Stimulated activated CD4-positive, alpha-beta T cell treated with anti-CD3 and anti-CD28 coated beads, Interleukin-12 subunit alpha, Interleukin-12 subunit beta, amount 100 ng/mL, for 48 hours (primary cell): ENCODE measurements at places on chromosomes 1 and 21.

GRCh38 chr1:110130113-110130591 is 17.9 kb downstream of the UBL4B start:
- no peak for DNase-seq

DNA sequence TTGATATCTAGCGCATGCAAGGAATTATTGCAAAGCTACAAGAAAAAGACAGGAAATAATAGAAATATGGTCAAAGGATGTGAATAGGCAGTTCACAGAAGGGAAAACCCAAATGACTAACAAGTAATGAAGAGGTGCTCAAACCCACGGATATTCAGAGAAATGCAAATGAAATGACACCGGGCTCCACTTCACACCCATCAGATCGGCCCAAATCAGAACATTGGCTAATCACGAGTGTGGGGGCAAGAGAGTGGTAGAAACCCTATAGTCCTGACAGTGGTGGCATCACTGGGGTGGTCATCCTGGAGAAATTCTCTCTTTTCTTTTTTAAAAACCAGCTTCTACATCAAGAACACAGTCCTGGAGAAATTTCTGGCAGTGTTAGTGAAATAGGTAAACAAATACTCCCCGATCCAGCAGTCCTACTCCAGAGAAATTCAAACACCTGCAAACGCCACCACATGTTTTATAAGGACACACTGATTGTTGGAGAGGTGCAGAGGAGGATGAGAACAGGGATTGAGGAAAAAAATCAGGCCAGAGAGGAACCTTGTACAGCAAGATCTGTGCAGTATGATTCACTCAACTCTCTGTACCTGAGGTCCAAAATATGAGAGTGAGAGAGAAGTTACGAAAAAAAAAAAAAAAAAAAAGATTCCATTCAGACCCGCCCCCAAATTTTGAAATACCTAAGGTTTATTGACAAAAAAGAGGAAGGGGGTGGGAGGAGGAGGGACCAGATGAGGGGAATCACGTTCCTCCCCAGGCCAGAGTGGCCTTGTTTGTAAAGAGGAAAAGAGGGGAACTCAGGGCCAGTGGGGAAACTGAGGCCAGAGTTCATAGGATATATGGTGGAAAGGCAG is 9.2 kb upstream of the TNFRSF1B start:
- no peak for DNase-seq

DNA sequence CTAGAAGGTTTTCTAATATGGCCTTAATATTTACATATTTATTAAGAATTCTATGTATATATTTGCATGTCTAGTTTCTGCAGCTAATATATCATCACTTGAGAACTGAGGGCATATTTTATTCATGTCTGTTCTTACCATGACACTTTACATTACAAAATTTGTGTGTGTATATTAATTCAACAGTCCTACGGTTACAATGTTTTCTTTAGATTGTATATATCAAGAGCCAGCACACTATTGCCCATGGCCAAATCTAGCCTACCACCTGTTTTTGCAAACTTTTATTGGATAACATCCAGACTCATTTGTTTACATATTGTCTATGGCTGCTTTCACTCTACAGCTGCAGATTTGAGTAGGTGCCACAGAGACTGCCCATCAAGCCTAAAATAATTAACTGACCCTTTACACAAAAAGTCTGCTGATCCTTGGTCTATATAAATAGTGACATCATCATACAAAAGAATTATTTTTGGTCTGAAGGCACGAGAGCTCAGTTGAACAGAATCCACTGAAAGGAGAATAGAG is 577.4 kb upstream of the PBX1 start:
- no peak for DNase-seq

- DNase-seq, result no peak
Measured at GRCh38 chr1:10824821-10825540, 28.5 kb upstream of the CASZ1 start.

DNA sequence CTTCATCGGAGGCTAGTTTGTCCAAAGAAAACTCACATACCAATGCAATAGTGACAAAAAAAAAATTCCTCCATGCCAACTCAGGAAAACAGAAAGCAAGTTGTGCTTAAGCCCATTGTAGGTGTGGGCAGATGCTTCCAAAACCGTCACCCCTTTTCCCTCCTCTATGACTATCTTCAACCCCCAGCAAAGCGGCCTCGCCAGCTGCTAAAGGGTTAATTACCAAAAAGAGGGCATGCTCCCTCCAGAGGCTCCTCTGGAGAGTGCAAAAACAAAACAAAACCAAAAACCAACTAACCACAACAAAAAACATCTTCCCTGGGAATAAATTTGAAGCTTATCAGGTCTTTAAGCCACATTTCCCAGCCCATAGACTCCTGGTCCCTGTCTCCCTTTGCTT is 1.2 kb downstream of the LMOD1 start:
- no peak for DNase-seq

GRCh38 chr1:183043872-183044854 is 20.9 kb downstream of the LAMC1 start:
- no peak for DNase-seq

DNA sequence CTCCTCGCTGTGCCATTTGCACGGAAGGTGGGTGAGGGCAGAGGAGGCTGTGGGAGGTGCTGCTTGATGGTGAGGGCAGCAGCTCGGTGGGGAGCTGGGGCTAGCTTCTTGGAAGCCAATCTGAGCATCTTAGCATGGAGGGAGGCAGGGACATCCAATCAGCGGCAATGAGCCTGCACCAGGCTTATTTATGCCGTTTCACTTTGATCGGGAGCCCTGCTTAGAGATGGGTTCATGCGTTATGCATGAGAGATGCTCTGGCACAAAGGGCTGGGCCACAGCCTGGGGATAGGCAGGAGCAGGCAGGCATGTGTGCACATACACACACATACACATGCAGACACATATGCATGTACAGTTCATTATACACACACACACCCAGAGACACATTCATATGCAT is 220.2 kb downstream of the GRIK3 start:
- no peak for DNase-seq

GRCh38 chr1:8939362-8939995 is 6.2 kb upstream of the CA6 start:
- DNase-seq, result no peak

DNA sequence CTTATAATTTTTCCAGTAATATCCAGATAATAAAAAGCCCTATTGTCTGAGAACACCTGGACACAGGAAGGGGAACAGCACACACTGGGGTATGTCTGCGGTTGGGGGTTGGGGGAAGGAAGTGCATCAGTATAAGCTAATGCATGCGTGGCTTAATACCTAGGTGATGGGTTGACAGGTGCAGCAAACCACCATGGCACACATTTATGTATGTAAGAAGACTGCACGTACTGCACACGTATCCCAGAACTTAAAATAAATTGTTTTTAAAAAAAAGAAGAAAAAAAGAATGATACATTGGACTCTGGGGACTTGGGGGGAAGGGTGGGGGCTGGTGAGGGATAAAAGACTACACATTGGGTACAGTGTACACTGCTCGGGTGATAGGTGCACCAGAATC is 144.9 kb upstream of the C1orf174 start:
- DNase-seq, result no peak

- DNase-seq, result no peak
Measured at GRCh38 chr1:76068542-76068941, 6.0 kb upstream of the ST6GALNAC3 start.

GRCh38 chr1:193435781-193436180 is 249.4 kb upstream of the B3GALT2 start:
- no peak for DNase-seq

DNA sequence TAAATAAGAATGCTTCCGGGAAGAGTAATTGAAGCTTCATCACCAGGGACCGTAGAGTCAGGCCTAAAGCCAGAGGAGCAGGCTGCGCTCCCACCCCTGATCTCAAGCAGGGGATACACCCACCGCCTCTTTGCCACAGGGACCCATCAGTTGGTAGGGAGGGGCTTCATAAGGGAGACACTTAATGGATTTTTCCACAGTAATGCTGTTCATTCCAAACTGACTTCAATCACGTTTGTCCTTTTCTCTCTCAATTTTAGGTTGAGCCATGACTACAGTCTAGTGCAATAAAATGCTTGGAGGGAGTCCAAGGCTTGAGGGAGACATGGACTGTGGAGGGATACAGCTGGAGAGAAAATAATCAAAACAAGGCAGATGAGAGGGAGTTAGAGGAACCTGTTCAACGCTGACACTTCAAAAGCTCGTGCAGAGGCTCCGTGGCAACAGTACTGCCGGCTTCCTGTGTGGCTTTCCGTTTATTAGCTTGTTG is 111.5 kb downstream of the SEC16B start:
- DNase-seq, result no peak

- DNase-seq, result no peak
Measured at GRCh38 chr1:155080312-155081228, 1.9 kb downstream of the EFNA3 start.

DNA sequence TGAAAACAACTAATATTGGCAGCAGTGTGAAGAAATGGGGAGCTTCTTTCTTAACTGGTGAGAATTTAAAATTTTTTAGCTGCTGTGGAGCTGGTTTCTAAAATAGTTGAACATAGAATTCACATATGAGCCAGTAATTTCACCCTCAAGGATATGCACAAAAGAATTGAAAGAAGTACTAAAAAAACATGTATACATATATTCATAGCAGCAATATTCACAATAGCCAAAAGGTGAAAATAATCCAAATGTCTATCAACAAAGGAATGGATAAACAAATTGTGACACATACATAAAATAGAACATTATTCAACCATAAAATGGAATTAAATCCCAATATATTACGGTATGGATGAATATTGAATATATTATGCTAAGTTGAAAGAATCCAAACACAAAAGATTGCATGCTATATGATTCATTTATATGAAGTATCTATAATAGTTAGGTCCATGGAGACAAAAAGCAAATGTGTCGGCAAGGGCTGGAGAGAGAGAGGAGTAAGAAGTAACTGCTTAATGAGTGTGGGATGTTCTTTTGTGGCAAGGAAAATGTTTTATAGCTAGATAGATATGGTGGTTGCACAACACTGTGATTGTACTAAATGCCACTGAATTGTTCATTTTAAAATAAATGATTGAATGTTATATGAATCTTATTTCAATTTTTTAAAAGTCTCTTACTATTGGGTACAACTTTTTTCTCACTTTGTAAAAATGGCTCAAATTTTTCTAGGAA is 14.8 kb upstream of the COL11A1 start:
- DNase-seq, result no peak

DNA sequence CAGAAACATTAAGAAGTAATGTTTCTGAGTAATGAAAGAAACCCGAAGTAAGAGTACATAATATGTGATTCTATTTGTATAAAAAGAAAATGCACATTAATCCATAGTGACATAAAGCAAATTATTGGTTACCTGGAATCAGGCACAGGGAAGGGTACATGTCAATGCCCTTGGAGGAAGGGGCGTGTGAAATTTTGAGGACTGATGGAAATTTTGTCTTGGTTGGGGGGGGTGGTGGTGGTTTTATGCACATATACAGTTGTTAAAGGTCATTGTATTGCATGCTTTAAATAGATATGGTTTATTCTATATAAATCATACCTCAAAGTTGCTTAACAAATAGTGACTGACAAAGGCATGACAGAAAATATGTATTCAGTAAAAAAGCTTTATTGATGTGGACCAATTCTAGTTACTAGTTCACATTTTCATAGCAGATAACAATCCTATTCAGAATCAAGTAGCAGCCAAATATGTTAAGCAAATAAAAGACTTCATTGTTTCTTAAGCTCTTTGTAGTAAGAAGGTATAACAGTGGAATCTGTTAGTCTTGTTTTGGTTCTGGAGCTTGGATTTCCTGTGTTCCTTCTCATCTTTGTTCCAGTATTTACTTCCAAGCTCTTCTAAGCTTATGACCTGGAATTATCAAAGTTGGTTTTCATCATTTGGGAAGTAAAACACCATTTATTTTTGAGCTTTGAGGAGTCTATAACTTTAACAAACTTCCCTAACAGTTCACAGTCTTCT is 15.1 kb downstream of the BACH1 start:
- DNase-seq, result no peak

GRCh38 chr1:54497338-54497737 is 50.7 kb upstream of the ACOT11 start:
- DNase-seq, result no peak

GRCh38 chr1:239677362-239677761 is 291.0 kb downstream of the CHRM3 start:
- DNase-seq, result no peak

DNA sequence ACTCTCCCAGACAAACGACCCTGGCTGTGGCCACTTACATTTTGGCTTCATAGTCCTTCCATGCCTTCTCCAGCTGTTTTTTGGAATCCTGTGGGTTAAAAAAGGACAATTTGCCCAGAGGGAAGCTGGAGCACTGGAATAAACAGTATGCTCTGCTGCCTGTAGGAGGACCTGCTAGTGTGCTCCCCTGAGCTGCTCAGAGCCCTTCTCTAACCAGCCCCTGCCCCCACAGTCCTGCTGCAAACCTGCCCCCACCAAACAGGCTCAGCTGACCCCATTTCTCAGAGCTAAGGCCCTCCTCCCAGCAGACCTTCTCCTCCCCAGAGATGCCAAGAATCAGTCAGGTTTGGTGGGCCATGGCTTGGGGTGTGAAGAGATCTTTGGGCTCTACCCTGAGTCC is 26.9 kb upstream of the TCEA3 start:
- DNase-seq, result no peak

GRCh38 chr1:171081763-171082201 is 8.9 kb upstream of the FMO3 start:
- DNase-seq, result no peak

GRCh38 chr1:42753070-42753469 is 13.0 kb upstream of the CLDN19 start:
- no peak for DNase-seq

DNA sequence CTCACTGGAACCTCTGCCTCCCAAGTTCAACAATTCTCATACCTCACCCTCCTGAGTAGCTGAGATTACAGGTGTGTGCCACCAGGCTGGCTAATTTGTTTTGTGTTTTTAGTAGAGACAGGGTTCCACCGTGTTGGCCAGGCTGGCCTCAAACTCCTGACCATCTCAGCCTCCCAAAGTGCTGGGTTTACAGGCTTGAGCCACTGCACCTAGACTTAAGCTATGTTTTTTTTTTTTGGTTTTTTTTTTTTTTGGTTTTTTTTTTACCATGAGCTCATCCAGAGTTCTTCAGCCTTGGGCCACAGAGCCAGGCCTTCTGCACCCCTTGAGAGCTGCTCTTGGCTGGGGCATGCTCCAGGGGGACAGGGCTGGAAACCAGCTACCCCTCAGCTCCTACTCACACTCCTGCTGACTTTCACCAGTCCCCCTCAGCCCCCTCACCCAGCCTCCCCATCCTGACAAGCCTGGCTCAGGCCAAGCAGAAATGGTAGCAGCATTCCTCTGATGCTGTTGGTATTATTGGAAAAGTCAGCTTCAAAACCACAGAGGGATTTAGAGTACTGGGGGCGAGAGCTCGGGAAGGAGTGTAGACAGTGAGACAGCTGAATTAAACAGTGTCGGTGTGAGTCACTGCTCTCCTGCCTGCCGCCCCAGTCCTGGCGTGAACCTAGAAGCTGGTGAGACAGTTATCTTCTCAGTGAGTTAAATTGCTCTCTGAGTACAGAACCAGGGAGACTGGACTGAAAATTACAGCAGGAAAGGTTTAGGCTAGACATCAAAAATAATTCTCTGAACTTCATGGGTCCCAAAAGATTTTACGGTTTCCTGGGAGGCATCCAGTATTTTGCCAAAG is 63.7 kb downstream of the NAV1 start:
- DNase-seq, result no peak
